ENCODE measurements at places on chromosomes 3 and 15.

DNA sequence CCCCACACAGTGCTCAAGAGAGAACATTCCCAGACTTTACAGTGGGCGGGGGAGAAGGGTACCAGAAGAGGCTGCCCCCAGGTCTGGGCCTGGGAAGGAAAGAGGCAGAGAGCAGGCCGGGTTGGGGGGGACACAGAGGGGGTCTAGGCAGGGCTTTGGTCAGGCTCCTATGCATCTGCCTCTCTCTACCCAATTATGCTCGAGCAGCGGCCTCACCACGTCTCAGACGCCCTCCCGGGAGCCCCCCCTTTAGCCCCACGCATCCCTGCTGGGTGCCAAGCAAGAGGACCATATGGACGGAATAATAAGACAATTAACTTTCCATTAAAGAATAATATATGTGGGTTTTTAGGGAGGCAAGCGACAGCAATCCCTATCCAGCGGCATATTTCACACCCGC, 32.8 kb downstream of the CACNA2D2 start:
- DNase-seq: no peak

- DNase-seq: no peak
Measured at GRCh38 chr15:50277370-50277769, 11.8 kb upstream of the HDC start.

GRCh38 chr3:111260878-111261277, 189.3 kb downstream of the NECTIN3 start:
- no peak for DNase-seq

GRCh38 chr3:186035277-186035676, 73.6 kb downstream of the ETV5 start:
- no peak for DNase-seq

GRCh38 chr3:69297501-69297900, 88.4 kb downstream of the FRMD4B start:
- no peak for DNase-seq

Measured in GM12865 (cell line).